ENCODE measurements at places on chromosomes 6 and 20.

- DNase-seq = no peak
Observed at GRCh38 chr20:47315339-47316056, 41.0 kb downstream of the ZMYND8 start.

GRCh38 chr6:146891615-146892265 lies 293.0 kb downstream of the ADGB start:
- no peak for DNase-seq

- no peak for DNase-seq
Observed at GRCh38 chr6:100078509-100078908, 84.5 kb upstream of the MCHR2 start.

DNA sequence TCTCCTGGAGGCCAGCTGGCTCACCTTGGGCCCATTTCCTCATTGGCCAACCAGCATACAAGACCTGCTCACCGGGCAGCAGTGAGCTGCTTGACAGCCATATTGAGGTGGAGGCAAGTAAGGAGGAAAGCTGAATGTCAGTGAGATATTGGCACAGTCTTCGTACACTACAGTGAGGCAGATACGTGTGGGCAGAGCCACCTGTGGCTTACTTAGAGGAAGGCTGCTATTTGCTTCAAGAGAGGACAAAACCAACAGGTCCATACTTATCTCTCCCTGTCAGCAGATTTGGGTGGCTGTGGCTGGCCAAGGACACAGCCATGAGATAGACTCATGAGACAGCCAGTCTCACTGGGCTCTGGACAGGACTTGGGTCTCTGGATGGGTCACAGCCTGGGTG lies 15.1 kb upstream of the MCM3 start:
- DNase-seq = no peak

- no peak for DNase-seq
Observed at GRCh38 chr20:54570561-54570960, 95.2 kb downstream of the DOK5 start.

All from stimulated activated CD4-positive, alpha-beta T cell treated with anti-CD3 and anti-CD28 coated beads, Interleukin-4, amount 100 ng/mL, for 24 hours (primary cell).